ENCODE measurements at places on chromosomes 7 and 10.

DNA sequence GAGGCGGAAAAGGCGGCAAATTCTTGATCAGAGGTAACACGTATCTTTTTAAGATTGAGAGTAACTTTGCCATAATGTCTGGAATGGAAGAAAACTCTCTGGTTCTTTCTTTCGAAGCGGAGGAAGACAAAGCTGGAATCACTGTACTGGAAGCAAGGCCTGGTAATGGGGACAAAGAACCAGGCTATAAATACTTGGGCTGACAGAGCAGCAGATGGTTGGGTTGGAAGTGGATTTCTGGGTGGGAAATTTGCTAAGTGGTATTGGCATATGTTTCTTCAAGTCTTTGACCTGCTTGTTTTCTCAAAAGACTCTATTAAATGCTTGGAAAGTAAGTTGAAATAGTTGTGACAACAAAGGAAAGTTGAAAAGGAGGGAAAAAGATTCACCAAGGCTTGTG, 87.3 kb upstream of the SFMBT2 start:
- no peak for DNase-seq

- no peak for DNase-seq
These were observed 9.4 kb upstream of the ZC3HAV1 start for GRCh38 chr7:139118805-139119485.

DNA sequence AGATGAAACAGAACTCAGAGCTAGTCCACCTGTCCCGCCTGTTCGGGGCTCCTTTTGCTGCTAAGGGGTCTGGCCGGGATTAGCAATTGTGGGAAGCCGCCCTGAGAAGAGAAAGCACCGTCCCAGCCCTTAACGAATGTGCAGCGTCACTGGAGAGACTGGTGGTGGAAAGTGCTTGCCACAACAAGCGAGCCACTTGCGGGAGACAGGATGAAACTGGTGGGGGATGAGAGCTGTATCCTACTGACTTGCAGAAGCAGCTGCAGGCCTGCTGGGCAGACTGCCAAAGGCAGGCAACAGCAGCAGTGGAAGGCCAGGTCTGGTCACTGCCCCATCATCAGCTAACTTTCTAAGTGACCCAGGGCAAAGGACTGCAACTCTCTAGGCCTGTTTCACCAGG, 95.4 kb downstream of the FAM53B start:
- peak; percentile 30 for DNase-seq

GRCh38 chr10:36446881-36447280, 678.5 kb upstream of the ANKRD30A start:
- DNase-seq: no peak

GRCh38 chr7:23026164-23026563, 12.2 kb upstream of the HYCC1 start:
- DNase-seq: no peak

DNA sequence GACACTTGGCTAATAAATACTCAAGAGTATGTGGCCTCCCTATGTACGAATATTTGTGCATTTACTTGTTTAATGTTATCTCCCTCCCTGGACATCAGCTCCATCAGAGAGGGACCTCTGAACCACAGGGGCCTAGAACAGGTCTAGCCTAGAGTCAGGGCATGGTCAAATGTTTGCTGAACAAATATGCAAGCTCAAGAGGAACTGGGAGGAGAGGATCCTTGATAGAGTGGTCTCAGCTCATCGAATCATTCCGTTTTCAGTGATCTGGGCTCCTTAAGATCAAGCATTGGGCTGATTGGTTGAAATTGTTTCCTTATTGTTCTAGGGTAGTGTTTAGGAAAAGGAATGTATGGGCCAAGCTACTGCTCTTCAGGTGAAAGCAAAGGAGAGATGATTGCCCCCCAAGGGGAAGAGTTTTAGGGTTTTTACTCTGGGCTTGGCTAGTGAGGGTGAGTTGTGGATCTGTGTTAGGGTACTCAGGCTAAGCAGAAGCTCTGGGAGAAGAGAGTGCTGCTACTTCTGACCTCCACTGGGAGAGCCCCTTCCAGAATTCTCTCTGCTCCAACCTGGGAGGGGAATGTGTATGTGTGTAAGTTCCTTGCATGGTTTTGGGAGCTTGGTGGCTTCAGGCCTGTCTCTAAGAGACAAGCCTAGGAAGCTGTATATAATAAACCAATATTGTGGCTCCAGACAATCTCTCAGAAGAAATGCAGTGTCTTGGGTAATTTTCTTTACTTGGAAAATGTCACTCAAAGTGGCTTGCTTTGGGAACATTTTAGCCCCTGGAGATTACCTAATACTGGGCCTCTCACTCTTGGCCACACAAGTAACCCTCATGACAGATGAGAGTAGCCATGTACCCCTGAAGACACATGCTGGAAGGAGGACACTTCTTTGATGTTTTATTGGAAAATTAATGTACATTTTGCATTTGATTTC, 110.0 kb downstream of the EMX2 start:
- DNase-seq: no peak

GRCh38 chr10:80491251-80492102, 37.4 kb downstream of the TSPAN14 start:
- DNase-seq: no peak

DNA sequence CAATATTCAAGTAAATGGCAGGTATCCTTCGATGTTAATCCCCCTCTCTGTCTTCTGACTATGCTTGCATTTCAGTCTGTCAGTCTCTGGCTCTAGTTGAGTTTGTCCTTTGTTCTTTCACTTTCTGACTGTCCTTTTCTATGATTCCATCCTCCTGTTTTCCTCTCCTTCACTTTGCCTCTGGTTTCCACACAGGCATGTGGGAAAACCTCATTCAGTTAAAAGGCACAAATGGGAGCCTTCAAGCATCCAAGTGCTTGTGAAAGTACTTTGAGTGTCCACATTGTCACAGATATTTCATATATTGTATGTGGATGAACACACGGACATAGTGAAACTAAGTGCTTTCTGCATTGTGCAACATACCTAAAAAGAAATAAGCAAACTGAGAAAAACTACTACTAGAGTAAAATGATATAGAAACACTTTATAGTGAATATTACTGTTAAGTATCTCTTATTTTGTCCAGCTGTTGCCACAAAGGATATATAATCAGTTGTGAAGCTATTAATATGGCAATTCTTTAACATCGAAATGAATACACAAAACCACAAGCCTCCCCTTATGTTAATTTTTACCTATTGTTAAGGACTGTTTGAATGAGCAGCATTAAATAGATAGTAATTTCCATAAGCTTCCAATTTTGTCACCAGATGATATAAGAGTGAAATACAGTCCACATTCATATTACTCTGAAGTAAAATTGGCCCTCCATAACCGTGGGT, 71.7 kb downstream of the NRBF2 start:
- DNase-seq: no peak

- no peak for DNase-seq
These were observed 805 bp downstream of the RASGEF1A start for GRCh38 chr10:43265799-43266721.

DNA sequence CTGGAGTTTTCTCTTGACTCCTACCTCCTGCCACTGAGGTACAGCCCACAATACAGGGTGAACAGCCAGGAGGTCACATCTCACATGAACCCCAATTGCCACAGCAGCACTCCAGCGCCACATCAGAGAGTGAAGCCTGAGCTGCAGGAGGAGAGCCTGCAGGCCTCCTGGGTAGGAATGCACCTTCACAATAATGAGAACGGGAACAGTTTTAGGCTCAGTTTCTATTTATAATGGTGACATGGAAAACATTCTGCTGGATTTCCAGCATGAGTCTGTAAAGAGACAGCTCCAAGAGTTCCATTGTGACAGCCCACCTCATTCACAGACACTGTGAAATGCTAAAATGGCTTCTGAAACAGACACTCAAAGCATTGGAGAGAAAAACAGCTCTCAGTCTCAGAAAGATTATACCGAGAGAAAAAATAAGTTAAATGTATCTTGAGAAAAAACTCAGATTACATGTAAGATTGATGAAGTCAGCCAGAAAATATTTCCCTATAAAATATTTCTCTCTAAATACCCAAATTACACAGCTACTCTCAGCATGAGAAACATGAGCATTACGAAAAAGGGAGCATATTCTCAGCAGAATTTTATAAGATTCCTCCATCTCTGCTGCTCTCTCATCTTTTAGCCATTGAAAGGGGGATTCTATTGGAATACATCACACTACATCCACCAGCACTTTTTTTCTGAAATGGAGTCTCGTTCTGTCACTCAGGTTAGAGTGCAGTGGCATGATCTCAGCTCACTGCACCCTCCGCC, 11.3 kb downstream of the ZNF680 start:
- no peak for DNase-seq

DNA sequence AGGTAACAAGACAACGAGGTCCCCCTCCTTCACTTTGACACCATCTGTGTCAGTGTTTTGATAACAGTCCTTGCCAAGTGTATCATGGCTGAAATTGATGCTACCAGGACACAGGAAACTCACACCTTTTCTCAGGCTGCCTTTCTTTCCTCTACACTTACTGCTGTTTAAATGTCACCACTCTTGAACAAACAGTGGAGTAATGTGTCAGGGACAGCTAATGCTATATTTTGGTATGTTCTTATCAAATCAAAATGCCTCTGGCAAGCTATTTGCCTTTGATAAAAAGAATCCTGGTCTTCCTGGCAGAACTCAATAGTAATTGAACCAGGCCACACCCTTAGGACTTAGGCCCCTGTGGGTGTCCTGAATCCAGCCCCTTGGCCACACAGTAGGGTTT, 692.9 kb downstream of the LRMDA start:
- no peak for DNase-seq

- DNase-seq: no peak
These were observed 52.4 kb upstream of the GNAI1 start for GRCh38 chr7:80082213-80082612.

GRCh38 chr7:33685503-33685902, 219.8 kb upstream of the BMPER start:
- no peak for DNase-seq

DNA sequence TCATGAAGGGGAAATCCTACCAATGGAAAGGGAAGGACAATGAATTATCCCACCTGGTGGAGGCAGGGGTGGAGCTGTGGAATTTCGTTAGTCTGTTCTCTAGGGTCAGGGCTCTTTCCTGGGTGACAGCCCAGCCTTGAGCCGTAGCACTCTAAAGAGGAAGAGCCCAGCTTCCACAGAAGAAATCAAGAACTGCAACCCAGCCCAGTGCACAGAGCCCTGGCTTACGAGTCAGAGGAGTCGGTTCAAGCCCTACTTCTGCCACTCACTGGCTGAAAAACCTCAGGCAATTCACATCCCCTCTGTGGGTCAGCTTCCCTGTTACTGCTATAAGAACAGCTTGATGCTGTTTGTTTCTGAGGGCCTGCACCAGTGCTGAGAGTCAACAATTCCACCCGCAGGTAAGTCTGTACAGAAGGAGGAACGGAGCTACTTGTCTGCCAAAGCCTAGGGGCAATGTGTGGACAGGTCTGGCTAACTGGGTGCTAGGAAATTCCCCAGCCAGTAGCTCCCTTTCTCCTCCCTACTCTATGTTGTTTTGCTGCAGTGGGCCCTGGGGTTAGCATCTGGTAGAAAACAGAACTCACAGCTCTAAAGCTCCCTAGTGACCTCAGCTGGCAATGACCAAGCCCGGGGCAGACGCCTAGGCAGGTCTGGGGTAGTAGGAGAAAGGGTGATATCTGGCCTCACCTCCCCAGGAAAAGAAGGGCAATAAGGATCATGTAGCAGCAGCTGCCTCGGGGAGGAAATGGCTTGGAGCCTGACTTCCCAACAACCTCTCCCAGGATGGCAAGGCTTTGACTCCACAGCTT, 3.3 kb downstream of the AVPI1 start:
- no peak for DNase-seq

DNA sequence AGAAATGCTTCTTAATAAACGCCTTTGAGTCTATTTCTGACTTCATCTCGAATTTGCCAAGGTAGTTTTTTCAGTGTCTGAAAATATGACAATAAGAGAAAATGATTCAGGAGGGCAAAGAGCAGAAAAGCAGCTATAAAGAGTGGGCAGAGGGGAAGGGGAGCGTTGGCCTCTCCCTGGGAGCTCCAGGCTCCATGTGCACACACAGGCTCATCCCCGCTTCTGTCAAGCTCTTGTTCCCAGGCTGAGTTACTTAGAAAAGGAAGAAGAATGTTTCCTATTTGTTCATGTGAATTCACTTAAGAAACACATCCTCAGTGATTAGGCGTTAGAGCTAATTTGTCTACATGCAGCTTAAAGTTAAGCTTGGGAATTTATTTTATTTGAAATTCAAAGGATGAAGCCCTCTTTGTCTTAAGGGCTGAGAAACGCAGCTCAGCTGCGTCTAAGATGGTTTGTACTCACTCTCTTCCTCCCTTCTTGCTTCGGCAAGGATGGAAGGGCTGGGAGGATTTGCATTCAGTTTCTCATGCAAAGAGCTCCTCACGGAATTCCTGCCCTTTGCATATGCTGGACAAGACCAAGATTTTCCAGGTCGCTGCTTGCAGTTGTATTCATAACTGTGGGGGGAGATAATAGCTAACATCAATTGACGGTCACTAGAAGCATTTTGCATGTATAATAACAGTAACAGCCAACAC, 29.0 kb upstream of the ATXN7L1 start:
- DNase-seq: no peak

All from esophagus squamous epithelium (tissue), 5 donors.